ENCODE measurements at places on chromosomes 7 and 10.

- DNase-seq, result no peak
Measured at GRCh38 chr10:130889240-130889639, 422.3 kb downstream of the TCERG1L start.

- DNase-seq, result peak; percentile 90
Measured at GRCh38 chr7:1883031-1883761, 213.1 kb downstream of the ELFN1 start.

DNA sequence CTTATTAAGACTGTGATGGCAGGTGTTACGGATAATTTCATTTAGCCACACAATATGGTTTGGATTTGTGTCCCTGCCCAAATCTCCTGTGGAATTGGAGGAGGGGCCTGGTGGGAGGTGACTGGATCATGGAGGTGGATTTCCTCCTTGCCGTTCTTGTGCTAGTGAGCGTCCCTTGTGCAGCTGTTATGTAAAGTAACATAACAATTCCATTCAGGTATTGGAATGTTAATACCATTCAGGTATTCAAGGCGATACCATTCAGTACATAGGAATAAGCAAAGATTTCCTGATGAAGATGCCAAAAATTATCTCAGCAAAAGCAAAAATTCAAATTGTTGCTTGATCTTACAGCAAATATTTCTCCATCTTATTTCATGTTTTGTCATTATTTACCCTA lies 32.5 kb upstream of the PLXDC2 start:
- no peak for DNase-seq

DNA sequence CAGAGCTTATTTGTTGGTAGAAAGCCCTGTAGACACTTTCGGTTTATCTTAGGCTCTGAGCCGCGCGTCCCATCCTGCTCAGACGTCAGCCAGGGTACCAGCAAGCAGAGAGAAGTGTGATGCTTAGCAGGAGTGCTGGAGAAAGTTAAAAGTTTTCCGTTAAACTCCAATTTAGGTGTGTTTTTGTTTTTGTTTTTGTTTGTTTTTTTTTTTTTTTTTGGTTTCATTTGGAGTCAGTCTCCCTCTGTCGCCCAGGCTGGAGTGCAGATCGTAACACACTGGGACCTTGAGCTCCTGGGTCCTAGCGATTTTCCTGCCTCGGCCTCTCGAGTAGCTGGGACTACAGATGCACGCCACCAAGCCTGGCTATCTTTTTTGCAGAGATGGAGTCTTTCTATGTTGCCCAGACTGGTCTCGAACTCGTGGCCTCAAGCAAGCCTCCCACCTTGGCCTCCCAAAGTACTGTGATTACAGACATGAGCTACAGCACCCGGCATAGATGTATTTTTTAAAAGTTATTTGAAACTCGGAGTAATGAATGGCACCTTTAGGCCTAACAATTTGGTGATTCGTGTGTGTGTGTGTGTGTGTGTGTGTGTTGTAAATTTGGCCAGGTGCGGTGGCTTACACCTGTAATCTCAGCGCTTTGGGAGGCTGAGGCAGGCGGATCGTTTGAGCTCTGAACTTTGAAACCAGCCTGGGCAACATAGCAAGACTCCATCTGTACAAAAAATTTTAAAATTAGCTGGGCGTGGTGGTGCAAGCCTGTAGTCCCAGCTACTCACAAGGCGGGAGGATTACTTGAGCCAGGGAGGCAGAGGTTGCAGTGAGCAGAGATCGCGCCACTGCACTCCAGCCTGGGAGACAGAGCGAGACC lies 1.3 kb upstream of the HIP1 start:
- DNase-seq, result no peak

GRCh38 chr7:55172161-55172560 lies 153.3 kb downstream of the EGFR start:
- DNase-seq, result no peak

DNA sequence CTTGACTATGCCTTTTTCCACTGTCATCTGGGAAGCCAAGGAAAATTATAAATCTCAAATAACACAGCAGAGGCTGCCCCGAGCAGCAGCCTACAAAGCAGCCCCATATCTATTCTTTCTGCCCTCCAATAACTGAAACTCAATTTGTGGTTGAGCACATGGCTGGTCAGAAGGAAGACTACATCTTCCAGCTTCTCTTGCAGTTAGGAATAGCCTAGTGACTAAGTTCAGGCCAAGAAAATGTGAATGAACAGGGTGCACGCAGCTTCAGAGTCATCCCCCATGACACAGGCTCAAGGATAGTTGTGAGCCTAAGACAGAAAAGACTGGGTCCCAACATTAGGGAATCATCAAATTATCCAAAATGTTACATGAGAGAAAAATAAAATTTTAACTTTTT lies 42.3 kb downstream of the CHCHD3 start:
- DNase-seq, result no peak

- peak; percentile 26 for DNase-seq
Measured at GRCh38 chr7:50068026-50068425, 25.0 kb downstream of the ZPBP start.

DNA sequence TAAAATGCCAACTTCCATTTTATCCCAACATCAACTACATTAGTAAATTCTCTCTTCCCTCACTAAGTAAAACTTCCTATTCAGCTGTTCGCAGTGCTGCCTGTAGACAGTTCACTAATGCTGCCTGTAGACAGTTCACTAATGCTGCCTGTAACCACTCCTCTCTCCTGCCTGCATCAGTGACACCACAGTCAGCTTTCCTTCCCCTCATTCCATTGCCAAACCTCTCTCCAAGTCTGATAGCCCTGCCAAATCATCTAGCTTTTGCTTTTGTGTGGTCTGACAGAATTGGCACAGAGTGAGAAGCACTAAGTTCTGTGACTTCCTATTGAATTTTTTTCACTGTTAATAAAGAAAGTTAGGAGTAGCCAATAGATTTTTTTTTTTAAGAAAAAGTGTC lies 43.0 kb upstream of the MACC1 start:
- no peak for DNase-seq

GRCh38 chr7:67359900-67360299 lies 363.3 kb downstream of the TYW1 start:
- DNase-seq, result no peak

- no peak for DNase-seq
Measured at GRCh38 chr10:82564353-82565196, 689.6 kb downstream of the NRG3 start.

DNA sequence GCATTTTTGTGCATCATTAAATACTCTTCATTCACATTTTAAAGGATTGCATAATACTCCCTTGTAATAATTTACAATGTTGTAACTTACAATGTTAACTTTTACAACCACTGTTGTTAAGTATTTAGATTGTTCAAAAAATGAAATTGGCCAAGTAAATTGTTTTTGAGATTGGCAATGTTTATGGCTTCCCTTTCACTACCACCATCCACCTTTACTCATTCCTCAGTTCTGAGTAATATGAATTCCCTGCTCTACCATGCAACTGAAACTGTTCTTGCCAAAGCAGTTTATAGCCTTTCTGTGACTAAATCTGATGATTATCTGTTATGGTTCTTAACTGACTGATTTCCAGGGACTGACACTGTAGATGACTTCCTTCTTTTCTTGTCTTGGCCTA lies 80.5 kb upstream of the TMEM106B start:
- DNase-seq, result peak; percentile 8

GRCh38 chr10:7625836-7626235 lies 40.9 kb downstream of the ITIH5 start:
- DNase-seq, result no peak

GRCh38 chr7:141017555-141017954 lies 2.8 kb upstream of the MRPS33 start:
- no peak for DNase-seq

DNA sequence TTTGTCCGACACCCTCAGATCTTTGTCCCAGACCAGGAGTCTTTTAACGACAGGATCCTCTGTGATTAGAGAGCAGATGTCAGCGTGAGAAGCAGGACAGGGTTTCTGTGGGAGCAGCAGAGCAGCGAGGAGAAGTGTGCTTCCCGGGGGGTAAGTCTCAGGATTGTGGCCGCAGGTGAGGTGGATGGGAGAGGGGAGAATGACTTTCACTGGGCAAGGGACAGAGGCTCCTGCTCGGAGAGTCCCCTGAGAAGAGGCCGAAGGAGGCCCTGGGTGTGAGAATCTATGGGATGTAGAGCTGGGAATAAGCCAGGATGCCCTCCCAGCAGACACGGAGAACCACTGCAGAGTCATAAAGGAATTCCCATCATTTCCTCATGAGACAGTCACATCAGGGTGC lies 10.4 kb upstream of the RBAK start:
- DNase-seq, result no peak

DNA sequence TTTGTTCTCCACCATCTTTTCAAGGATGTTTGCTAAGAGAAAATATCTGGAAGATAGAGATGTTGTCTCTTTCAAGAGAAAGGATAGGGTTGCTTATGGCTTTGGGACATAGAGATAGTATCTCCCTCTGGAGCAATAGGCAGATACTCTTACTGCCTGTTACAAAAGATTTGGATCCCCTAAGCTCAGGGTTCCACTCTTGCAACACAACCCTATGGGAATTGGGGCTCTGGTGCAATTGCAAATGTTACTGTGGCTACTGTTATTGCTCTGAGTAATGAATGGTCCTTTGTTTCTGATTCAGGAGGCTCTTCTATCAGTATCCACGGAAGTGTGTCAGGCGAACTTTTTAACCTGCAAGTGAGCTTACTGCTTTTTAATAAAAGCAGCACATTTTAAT lies 88.8 kb downstream of the GPR85 start:
- DNase-seq, result peak; percentile 25

DNA sequence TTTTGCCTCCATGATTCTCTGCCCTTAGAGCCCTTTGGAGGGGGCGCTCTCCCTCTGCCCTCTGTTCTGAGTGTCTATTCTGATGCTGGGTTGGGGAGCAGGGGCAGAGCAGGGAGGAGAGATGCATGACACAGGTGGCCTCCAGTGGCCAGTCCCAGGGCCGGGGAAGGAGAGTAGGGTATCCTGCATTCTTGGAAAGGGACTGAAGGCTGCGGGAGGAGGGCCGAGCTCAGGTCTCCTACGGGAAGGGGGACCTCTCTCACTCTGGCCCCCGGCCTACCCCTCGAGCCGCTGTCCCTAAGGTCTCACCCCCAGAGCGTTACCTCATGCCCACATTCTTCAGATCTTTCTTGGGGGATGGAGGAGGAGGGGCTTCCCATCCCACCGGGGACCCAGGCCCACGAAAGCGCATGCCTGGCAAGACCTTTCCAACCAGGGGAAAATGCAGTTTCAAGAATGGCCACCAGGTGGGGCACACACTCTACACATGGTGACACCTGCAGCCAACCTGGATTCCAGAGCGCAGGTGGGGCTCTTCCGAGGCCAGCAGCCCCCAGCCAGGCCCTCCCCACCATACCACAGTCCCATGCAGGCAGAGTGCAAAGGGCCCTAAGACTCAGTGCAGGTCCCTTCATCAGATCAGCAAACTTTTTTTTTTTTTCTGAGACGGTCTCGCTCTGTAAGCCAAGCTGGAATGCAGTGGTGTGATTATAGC lies 86.4 kb downstream of the MYL10 start:
- DNase-seq, result peak; percentile 70

- DNase-seq, result no peak
Measured at GRCh38 chr10:91190876-91191583, 29.4 kb upstream of the PCGF5 start.

DNA sequence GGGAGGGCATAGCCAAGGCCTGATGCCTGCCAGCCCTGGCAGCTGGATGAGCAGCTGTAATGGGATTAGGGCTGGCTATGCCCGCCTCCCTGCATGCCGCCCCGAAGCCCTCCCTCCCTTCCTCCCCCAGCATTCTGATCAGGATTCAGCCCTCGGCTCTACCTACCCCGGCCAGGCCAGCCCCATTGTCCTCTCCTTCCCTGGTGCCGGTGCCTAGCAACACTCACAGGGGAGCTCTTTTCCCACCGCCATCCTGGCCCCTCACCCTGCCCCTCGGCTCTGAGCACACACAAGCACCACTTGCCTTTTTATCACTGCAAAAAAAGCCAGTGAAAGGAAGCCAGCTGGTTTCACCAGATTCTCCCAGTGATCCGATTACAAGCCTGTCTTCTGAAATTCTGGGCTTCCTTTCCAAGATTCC lies 9.0 kb upstream of the ADCYAP1R1 start:
- DNase-seq, result no peak

DNA sequence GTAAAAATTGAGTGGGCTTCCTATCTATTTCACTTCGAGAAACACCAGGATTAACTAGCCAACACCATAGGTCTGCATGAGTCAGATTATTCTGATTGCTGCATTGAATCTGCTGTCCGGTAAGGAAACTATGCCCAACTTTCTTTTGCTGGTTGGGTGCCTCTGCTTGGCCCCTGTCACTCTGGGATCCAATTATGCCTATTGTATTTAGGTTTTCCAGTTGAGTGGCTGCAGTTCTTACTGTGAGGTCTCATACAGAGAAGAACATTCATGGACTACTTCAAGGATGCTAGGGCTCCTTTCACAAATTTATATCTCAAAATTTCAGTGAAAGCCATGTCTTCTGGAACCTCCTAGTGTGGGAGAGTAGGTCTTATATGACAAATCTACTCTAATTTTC lies 215.1 kb upstream of the SORCS1 start:
- DNase-seq, result no peak

- peak; percentile 74 for DNase-seq
Measured at GRCh38 chr10:3783316-3783681, 1.7 kb downstream of the KLF6 start.

- DNase-seq, result peak; percentile 84
Measured at GRCh38 chr7:106731187-106731586, 70.2 kb upstream of the CCDC71L start.

- no peak for DNase-seq
Measured at GRCh38 chr7:134692344-134692705, 45.7 kb downstream of the BPGM start.

- DNase-seq, result no peak
Measured at GRCh38 chr10:130350996-130351395, 214.8 kb downstream of the GLRX3 start.

DNA sequence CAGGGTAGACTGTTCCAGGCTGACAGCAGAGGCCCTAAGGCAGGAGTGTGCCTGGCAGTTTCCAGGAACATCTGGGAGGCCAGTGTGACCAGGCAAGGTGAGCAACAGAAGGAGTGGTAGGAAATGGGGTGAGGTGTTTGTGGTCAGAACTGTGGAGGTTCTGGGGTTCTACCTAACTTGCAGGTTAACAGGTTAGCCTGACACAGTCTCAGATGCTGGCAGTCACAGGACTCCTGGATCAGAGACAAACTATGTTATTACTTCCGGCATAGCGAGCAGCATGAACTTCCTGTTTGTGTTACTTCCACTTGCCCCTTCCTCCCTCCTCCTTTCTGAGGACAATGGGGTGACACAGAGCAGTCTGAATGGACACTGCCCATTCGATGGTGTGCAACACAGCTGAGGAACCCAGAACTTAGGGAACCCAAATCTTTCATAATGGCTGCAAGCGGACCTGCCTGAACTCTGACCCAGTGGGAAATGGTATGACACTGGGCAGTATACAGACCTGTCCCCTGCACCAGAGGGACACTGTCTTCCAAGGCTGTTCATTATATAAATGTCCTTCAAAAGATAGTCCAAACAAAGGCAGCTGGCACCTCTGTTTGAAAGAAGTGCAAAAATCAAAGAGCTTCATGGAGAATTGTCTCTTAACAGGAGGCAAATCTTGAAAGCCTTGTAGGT lies 3.9 kb upstream of the SAR1A start:
- no peak for DNase-seq
